ENCODE measurements at places on chromosomes 16 and 17.
A peak's percentile ranks its signal among the peaks of the same experiment; 100 is the strongest.

DNA sequence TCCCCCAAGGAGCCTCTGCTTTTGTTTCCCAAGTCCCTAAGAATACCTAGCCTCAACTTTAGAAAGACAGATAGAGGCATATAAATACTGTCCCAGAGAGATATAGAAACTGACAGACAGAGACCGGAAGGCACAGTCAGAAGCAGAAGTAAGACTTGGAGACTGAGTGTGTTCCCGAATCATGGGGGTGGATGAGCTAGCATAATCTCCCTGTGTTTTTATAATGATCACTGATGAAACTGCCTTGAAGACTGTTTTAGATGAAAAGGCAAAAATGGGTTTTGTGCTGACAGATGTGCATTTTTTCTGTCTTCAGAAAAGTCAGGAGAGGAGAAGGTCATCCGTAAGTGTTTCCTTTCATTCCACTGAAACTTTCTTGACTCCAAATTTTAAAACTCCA, 8.3 kb upstream of the PSMD3 start:
- DNase-seq, result no peak

GRCh38 chr17:56317351-56318208, 164.3 kb downstream of the ANKFN1 start:
- no peak for DNase-seq

DNA sequence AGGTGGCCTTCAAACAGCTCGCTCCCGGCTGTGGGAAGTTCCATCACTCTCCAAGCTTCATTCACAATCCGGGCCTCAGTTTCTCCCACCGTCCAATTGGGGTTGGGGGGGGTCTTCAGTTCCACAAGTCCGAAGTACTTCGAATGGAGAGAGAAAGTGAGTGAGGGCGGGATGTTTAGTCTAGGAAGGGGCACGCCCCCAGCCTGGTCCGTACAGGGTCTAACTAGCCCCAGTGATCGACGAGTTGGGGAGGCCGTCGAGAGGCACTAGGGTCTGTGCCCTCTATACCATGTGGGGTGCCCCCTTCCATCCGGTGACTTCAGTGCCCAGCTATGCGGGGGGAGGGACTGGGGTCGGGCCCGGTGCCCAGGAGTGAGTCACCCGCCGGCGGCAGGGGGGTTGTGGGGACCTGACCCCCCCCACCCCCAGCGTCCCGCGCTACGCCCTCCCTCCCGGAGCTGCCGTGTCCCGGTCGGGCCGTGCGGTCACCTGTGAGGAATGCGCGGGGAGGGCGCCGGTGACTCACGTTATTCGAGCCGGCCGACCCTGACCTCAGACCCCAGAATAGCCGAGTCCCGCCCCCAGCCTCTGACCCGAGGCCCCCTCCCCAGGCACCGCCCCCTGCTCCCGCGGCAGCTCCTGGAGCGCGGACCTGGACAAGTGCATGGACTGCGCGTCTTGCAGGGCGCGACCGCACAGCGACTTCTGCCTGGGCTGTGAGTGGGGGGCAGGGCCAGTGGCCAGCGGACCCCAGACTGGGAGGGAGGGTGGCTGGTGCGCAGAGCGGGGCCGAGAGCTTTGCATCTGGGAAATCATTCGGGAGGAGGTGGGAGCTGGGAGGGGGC, 658 bp downstream of the TNFRSF12A start:
- DNase-seq, result no peak

- DNase-seq, result no peak
Measured at GRCh38 chr16:35102780-35103403, 1643.5 kb downstream of the TP53TG3F start.

DNA sequence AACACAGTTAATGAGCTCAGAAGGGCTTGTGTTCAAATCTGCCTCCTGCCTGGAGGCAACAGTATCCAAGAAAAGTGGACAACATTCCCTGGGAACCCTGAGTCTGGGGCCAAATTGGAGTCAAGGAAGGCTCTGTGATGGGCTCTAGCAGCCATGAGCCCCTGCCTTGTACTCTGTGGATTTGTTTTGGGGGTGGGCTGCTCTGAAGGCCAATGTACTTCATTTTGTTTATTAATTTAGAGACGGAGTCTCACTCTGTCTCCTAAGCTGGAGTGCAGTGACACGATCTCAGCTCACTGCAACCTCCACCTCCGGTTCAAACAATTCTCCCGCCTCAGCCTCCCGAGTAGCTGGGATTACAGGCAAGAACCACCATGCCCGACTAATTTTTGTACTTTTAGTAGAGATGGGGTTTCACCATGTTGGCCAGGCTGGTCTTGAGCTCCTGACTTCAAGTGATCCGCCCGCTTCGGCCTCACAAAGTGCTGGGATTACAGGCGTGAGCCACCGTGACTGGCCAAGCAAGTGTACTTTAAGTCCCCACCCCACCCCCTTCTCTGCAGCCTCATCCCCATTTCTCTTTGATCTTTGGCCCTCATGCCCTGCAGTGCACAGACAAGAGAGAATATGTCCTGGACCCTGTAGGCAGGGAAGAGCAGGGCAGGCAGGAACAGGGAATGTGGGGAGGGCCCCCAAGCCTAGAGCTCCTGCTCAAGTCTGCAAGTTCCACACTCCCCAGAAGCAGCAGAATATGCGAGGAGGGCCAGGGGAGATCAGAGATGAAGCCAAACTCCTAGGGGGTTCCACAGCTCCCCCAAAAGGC, 2.7 kb upstream of the GIP start:
- DNase-seq, result no peak

- no peak for DNase-seq
Measured at GRCh38 chr16:76885776-76886537, 305.0 kb upstream of the MON1B start.

DNA sequence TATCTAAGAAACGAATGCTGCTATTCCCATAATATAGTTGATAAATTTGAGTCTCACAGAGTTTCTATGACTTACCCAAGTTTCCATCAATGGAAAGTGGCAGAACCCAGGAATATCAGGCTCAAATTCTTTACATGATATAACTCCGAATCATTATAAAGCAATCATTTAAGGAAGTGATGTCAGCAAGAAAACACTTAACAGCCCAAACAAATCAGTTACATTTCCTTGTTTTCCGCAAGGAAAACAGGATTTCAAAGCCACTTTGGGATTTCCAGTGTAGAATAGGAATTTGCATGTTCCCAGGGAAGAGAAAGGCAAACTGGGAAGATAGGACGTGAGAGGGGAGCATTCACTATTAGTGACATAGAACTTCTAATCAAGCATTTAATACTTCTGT, 311.4 kb upstream of the GOT2 start:
- DNase-seq, result no peak

DNA sequence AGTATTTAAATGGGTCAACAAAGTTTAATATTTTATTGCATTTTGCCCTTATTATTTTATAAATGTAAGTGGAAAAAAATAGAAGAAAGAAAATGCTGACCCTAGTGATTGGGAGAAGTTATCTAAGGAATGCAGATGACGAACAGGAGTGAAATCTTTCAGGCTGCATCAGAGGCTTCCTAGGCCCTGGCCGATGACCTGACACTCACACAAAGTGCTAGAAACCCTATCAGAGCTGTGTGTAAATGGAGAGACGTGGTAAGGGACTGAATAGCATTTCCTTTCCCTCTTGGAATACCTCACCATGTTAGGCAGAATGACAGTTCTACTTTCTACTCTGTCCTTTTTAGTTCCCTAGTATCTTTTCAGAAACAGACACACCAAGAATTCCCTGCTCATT, 44.9 kb upstream of the CNEP1R1 start:
- DNase-seq, result no peak

DNA sequence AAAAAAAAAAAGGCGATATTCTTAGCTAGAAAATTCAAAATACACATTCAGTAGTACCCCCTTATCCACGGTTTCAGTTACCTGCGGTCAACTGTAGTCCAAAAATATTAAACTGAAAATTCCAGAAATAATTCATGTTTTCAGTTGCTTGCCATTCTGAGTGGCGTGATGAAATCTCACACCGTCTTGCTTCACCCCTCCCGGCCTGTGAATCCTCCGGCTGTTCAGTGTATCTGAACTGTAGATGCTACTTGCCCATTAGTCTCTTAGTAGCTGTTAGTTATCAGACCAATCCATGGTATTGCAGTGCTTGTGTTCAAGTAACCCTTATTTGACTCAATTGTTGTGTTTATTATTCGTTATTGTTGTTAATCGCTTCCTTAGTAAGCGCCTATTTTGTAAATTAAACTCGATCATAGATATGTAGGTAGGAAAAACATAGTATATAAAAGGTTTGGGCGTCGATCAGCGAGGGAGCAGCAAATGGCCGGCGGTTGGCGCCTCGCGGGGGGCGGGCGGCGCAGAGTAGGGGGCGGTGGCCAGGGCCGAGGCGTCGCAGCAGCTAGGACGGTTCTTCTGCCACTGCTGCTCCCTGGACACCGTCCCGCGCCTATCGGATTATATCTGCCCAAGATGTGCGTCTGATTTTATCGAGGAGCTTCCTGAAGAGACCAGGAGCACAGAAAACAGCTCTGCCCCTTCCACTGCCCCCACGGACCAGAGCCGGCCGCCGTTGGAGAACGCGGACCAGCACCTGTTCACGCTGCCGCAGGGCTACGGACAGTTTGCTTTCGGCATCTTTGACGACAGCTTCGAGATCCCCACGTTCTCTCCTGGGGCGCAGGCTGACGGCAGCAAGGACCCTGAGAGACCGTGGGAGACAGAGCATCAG, 39.8 kb upstream of the AKAP1 start:
- DNase-seq, result peak; percentile 29

DNA sequence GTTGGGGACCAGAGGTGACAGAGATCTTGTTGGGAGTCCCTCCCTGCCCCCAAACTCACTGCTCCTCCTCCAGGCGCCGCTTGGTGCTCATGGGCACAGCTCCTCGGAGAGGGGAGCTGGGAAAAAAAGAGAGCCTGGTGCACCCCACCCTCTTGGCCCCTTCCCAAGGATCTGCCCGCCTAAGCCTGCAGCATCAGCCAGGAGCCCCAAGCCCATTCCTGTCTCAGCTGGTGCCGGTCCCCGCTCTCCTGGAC, 400 bp downstream of the HCFC1R1 start:
- DNase-seq, result no peak

GRCh38 chr17:32302037-32302436, 36.4 kb downstream of the RHBDL3 start:
- DNase-seq, result no peak

DNA sequence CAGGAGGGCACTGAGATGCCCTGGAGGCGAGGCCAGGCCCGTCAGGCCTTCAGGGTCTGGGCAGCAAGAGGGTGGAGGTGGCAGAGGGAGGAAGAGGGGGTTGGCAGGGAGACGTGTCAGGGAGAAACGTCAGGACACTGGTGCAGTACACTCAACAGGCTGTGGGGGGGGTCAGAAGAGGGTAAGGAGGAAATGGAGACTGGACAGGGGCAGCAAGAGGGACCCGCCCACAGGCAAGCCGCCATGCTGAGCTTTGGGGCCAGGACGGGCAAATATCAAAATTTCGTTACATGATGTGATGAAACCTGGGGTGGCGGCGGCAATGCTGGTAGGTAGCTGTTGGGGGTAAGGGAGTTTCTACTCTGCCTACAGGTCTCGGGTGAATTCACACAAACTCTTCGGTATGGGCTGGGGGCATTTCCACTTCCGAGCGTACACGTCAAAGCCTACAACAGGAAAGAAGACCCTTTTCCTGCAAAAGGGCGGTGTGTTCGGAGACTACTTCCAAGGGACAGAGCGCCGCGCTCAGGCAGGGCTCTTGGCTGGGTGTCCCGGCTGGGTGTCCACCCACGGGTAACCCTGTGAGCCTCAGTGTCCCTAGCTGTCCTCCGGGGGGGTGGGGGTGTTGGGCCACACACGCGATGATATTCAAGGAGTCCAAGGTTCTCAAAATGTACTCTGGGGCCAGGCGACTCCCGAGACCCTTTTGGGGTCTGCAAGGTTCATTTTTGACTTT, 43.3 kb upstream of the ATP2A3 start:
- DNase-seq, result no peak

DNA sequence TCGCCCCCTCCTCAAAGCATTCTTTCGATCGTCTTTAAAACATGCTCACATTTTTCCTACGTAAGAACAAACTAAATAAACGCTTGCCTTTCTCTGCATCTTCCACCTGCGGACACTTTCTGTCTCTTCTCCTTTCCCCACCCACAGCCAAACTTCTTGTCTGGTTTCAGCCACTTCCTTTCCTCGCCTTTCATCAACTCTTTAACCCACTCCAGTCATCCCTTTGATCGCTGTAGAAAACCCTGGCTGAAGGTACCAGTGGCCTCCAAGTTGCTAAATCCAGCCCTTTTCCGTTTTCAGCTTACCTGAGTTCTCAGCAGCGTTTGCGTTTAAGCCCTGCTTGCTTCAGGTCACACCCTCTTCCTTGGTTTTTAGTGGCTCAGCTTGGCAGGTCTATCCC, 483 bp downstream of the RPA1 start:
- peak; percentile 33 for DNase-seq

GRCh38 chr16:65148804-65149203, 26.9 kb upstream of the CDH11 start:
- DNase-seq, result no peak

DNA sequence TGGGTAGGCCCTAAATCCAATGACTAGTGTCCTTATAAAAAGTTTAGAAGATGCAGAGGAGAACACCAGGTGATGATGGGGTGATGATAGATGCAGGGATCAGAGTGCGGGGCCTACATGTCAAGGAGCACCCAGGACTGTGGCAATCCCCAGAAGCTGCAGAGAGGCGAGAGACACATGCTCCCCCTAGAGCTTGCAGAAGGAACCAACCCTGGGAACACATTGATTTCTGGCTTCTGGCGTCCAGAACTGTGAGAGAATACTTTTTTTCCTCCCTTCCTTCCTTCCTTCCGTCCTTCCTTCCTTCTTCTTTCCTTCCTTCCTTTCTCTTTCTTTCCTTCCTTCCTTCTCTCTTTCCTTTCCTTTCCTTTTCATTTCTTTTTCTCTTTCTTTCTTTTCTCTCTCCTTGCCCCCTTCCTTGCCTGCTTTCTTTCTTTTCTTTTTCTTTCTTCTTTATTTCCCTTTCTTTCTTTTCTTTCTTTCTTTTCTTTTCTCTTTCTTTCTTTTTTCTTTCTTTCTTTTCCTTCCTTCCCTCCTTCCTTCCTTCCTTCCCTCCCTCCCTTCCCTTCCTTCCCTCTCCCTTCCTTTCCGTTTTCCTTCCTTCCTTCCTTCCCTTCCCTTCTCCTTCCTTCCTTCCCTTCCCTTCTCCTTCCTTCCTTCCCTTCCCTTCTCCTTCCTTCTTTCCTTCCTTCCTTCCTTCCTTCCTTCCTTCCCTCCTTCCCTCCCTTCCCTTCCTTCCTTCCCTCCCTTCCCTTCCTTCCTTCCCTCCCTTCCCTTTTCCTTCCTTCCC, 134.3 kb downstream of the HAPSTR1 start:
- DNase-seq, result peak; percentile 30

DNA sequence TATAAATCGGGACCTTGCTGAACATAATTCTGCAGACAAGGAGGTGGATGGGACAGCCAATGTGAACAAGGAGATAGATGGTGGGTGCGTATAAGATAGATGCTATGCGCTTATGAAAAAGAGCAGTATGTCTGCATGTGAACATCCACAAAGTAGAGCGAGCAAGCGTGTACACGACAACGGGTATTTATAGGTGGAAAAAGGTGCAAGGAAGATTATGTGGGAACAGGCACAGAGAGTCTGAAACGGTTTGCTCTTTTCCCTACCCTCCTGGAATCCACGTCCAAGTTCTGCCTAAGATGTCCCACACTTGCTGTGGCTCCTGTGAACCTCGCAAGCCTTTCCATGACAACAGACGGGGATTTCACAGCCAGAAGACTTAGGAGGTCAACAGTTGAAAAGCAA, 43.0 kb downstream of the SNX11 start:
- DNase-seq, result no peak

- DNase-seq, result no peak
Measured at GRCh38 chr17:32731556-32732295, 145.2 kb downstream of the MYO1D start.

All from GM10248 (cell line).